Activated naive CD4-positive, alpha-beta T cell treated with anti-CD3 and anti-CD28 coated beads, Interleukin-2, amount 50 U/mL, for 72 hours (primary cell): ENCODE measurements at places on chromosomes 6 and 20.
A peak's percentile ranks its signal among the peaks of the same experiment; 100 is the strongest.

- no peak for DNase-seq
Measured at GRCh38 chr20:63265891-63266515, 6.6 kb upstream of the ARFGAP1 start.

DNA sequence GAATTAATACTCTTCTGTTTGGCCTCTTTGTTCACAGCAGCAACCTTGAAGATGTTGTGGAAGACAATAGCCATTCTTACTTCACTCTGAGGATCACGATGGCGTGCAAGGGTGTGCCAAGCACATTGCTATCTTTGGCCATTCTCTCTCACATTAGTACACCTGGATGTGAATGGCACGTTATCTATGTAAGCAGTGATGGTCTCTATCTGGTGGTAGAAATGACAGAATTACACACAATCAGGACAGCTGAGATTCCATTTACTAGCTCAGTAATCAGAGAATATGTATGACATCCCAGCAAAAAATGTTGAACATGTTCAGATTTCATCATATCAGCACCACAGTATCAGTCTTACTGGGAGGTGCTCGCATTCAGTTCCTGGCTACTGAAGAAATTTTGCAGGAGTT lies 116.2 kb downstream of the LCA5 start:
- no peak for DNase-seq

DNA sequence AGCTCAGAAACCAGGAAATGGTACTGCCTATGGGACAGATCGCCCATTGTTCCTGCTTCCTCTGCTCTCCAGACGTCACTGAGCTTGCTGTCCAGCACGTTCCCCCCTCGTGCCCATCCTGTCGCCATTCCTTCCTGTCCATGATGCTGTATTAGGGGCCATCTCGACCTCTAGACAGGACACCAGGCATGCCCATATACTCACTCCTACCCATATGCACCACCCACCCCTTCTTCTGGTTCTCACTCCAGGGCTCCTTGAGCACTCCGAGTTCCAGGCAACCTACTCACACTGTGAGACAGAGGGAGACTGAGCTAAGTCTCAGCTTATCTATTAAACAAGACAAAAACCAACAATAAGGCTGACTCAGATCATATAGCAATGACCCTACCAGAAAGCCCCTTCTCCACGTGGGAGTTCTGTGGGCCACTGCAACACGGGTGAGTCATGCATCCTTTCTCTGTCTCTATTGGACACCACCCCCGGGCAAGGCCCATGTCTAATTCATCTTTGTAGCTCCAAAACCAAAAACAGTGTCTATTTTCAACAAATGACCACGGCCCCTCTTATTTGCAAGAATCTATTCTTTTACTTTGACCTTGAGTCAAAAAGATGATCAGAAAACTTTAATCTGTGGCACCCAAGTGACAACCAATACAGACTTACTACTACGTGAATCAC lies 65.7 kb downstream of the PSMG4 start:
- DNase-seq = no peak

GRCh38 chr20:49630396-49630951 lies 62.5 kb upstream of the PTGIS start:
- no peak for DNase-seq

GRCh38 chr20:50278684-50279531 lies 88.3 kb downstream of the CEBPB start:
- no peak for DNase-seq

GRCh38 chr6:15086348-15087158 lies 159.3 kb upstream of the JARID2 start:
- no peak for DNase-seq

DNA sequence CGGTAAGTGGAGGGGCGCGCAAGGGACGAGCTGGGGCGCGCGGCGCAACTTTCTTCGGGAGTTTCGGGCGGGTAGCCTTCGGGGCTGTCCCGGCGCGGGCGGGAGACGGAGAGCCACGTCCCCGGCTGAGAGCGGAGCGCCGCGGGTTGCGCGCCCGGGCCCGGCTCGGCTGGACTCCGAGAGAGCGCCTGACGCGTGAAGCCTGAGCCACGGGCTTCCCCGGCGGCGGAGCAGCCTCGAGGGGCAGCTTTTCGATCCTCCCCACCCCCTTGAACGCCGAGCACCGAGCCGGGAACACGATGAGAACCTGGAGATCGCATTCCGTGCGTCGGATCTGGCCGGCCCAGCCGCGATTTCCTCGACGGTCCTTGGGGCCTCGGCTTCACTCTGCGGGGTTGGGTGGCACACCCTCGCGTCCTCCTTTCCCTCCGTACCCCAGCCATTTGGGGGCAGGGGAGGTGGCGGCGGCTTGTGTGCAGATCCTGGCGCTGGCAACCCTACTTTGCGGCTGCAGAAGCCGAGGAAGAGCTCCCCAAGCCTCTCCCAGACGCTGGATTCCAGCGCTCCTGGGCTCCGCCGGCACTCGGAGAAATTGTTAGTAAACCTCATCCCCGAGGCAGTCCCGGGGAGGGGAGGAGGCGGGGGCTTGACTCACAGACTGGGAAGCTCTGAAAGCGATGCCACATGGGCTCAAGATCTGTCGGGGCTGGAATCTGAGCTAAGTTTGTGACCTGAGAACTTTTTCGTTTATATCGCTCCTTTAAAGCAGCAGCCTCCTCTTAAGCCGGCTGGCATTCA lies 572 bp downstream of the DSE start:
- DNase-seq = no peak

GRCh38 chr6:1561355-1561754 lies 48.4 kb upstream of the FOXC1 start:
- no peak for DNase-seq

GRCh38 chr20:10761232-10761631 lies 87.4 kb upstream of the JAG1 start:
- no peak for DNase-seq

DNA sequence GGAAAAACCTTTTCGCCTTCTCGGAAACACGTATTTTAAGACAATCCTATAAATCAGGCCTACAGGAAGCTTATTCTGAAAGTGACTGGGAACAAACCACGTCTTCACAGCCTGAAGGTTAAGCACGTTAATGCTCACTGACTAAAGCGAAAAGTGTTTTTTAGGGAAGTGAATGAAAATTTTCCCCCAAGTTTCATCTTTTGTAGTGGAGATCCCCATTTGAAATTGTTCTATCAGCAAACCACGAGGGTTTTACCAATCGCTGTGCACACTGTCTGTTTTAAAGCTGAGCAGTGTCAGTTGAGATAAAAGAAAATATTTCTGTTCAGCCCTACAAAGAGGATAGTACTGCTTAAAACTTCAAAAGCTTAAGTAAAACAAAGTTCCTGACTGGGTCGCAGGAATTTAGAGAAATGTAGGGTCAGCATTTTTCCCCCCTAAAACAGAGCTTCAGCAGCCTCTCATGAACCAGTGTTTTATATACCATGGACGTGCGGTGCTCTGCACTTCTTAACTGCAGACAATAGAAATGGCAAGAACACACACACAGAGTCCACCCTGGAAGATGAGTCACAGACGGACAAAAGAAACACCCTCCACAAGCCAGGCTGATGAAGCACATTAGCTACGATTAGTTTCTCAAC lies 34.9 kb downstream of the SLC22A23 start:
- DNase-seq = no peak

DNA sequence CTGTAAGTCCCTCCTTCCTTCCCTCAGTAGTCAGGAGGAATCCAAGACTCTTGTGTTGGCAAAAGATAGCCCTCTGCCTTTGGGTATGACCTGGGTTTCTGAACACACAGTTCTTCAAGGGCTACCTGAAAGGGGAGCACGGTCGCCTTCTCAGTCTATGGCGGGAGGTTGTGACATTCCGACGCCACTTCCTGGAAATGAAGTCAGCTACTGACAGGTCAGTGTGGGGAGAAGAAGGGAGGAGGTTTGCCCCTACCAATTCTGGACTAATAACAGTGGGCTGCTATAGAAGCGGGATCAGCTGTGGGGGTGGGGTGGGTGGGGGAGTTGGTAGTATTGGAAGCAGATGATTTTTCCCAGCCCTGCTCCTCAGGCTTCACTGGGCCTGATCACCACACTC lies 11.5 kb downstream of the CEP250 start:
- DNase-seq = no peak

DNA sequence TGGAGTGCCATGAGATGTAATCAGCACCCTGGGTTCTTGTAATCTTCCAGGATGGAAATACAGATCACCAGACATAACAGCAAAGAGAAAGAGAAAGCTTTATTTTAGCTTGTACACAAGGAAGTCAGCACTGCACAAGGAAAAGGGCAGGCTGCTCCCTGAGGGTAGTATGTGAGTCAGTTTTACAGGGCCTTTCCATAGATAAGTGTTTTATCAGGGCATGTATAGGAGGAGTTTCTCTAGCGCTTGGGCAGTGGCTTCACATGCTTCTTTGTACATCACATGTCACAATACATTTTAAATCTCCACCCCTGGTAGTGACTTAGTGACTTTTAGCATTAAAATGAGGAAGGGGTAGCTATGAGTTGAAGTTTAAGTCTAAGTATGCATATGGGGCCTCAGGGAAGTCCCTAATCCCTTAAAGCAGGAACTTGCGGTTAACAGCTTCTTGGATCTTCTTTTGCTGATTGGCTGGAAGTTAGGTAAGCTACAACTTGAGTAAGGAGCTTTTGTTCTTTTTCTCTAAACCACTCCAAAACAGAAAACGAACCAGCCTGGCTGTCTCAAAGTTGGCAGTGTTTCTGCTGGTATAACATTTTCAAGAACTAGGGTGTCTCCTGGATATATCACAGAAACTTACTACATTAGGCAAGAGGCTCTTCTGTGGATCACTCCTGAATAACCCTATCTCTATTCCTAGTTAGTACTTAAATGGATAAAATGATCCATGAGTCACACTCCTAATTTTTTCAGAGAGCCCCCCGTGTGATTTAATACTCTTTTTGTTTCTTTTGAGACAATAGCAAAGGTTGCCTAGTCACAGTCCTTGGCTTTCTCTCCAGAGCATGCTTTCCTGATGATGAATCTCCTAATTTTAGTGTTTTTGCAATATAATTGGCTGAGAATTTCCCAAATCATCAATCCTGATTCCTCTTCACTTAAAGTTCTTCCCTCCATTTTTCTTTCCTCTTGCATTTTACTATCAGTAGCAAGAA lies 60.2 kb downstream of the MRAP2 start:
- DNase-seq = no peak

DNA sequence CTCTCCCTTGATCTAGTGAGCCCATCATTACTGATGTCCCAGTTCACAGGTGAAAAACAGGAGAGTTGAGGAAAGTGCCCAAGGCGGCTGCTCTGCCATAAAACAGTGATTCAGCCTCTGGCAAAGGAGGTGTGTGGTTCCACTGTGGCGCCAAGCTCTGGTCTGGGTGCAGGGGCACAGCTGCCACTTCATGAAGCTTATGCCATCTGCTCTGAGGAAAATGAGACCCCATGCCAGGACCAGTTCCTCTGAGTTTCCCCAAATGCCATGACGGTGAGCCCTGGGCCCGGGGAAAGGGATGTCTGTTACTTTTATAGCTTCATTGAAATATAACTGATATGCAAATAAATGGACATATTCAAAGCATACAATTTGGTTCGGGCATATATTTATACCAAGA lies 33.7 kb upstream of the ZBP1 start:
- DNase-seq = no peak

DNA sequence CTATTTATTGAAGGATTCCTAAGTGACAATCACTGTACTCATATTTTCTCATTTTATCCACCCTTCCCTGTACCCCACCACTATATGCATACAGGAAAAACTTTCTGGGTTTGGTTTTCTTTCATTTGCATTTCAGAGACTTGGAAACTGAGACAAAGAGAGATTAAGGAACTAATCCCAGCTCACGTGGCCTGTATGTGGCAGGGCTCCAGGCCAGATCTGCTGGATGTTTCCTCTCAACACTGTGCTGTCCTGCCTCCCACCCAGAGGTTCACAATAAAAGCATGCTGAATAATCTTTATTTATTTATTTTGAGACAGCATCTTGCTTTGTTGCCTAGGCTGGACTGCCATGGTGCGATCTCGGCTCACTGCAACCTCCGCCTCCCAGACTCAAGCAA lies 50.2 kb downstream of the CEP162 start:
- no peak for DNase-seq

DNA sequence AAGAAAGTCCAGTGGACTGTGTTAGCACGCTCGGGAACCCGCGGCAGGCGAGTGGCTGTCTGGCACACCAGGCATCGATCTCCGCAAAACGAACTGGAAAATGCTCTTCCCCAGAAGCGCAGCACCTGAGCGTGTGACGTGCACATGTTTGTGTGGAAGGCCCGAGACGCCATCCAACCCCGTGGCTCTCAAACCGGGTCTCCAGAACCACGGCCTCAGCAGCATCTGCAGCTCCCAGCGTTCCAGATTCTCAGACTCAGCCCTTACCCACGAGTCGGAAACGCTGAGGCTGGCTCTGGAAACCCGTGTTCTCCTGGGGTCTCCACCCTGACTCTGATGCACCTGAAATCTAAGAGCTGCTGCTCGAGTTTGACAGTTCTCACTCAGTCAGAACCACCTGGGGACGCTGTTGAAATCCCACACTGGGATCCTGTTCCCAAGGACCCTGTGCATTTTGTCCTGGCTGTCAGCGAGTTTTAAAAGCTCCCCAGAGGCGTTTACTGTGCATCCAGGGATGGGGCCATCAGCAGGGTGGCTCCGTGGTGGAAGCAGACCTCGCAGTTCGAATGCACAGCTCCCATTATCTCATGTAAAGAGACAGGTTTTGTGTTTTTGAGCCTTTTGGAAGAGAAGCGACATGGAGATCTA lies 69.0 kb downstream of the DLL1 start:
- DNase-seq = no peak

- peak; percentile 77 for DNase-seq
Measured at GRCh38 chr6:34671801-34672656, 24.5 kb downstream of the ILRUN start.

GRCh38 chr6:13272131-13273046 lies 55.9 kb downstream of the TBC1D7 start:
- DNase-seq = no peak

DNA sequence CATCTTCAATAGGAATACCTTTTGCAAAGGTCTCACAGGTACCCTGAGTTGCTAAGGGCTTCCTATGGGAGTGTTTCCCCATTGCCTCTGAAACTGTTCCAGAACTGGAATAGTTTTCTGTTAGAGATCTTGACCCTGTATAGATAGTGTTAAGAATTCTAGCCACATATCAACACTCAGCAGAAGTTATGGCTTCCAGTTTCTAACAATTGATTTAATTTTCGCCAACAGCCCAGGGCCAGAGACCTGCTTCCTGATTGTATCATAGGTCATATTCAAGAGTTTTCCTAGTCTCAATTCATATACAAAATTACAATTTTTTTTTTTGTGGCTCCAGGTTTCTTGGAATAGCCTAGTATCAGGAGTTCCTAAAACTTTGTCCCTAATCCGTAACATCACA lies 61.0 kb downstream of the PXDC1 start:
- DNase-seq = no peak

DNA sequence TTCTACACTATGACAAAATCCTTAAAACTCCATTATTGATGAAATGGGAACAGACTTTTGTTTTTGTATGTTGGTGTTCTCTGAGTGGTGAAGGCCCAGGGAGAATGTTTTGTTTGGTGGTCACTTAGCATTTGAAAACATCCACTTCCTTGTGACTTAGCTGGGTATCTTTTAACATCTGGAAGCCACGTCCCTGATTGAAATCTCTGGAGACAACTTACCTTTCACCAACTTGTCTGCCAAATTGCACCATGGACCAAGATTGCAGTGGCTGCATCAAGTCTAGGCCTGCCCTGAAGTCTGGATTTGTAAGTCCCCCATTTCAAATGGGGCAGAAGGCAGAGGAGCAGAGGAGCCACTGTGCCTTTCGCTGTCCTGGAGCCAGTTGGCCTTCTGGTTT lies 534 bp upstream of the EFCAB8 start:
- DNase-seq = no peak
